Occipital lobe (tissue), 3 donors: ENCODE measurements at places on chromosomes 5 and 9. TPM values are rescaled to one million over a fixed set of nuclear protein-coding genes. Genes with fewer than 3 reads are reported as not detected.

DNA sequence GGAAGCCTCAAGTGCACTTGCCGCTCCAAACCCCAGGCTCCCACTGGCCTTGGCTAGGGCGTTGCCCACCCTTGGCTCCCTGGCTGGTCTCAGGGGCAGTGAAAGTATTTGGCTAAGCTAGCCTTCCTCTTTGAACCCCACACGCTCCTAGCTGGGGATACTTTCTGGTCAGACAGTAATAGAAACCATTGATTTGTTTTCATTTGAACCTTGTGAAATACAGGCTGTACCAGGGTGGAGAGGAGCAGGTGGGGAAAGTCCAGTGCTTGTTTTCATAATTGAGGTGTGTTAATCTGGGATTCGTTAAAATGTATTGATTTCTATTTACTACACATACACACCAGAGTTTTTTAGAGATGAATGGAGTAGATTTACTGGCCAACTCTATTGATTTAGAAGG lies 45.9 kb upstream of the TRMT10B start:
- DNase-seq: no peak

GRCh38 chr9:126483468-126484073 lies 130.2 kb upstream of the LMX1B start:
- no peak for DNase-seq

- no peak for DNase-seq
These were observed 848.4 kb upstream of the COX7C start for GRCh38 chr5:85769347-85769746.

The P4HA2 gene
- 15.3 TPM for total RNA-seq

The SHOC1 gene
- total RNA-seq: 0.16 TPM
